A549 treated with GW870086 at 1 μM for 4 hours (cell line): ENCODE measurements at places on chromosomes 7 and 10. TPM values are rescaled to one million over a fixed set of nuclear protein-coding genes. Genes with fewer than 3 reads are reported as not detected.

Gene TMEM176B
- 0.11 TPM in 1 of 5 replicates, not detected in the others for total RNA-seq

Gene CALHM3
- total RNA-seq = 0.10 to 0.35 TPM (median 0.22 TPM) in 4 of 5 replicates, not detected in the other

Gene STEAP4
- total RNA-seq = 0.02 TPM in 1 of 5 replicates, not detected in the others

Gene A1CF
- total RNA-seq = 0.06 TPM in 1 of 5 replicates, not detected in the others

Gene ANKRD1
- 14.1 to 25.2 TPM (median 21.8 TPM) in 5 replicates for total RNA-seq

Gene KAZALD1
- total RNA-seq = 2.3 to 3.1 TPM (median 2.8 TPM) in 5 replicates

Gene PRSS37
- total RNA-seq = not detected in 5 replicates

Gene ITGB8
- total RNA-seq = 0.89 to 1.5 TPM (median 1.3 TPM) in 5 replicates

Gene IL6
- total RNA-seq = 0.94 to 2.0 TPM (median 1.2 TPM) in 5 replicates

Gene ZNF117
- total RNA-seq = 0.10 to 0.41 TPM (median 0.22 TPM) in 5 replicates

Gene GPR26
- not detected in 5 replicates for total RNA-seq

Gene CLCN1
- 0.03 to 0.08 TPM (median 0.03 TPM) in 3 of 5 replicates, not detected in the others for total RNA-seq

Gene CPA4
- total RNA-seq = 3.2 to 5.4 TPM (median 4.7 TPM) in 5 replicates

Gene CTAGE8
- not detected in 5 replicates for total RNA-seq

Gene PRPF18
- total RNA-seq = 18.8 to 24.8 TPM (median 20.2 TPM) in 5 replicates

Gene RBP3
- not detected in 5 replicates for total RNA-seq

Gene LRRC4
- total RNA-seq = not detected in 5 replicates

Gene OR2A5
- not detected in 5 replicates for total RNA-seq
